Pericardium fibroblast (primary cell): ENCODE measurements at places on chromosomes 11 and 22. TPM values are rescaled to one million over a fixed set of nuclear protein-coding genes. Genes with fewer than 3 reads are reported as not detected.

Gene STK33
- total RNA-seq, result 0.43 and 1.4 TPM in 2 replicates

Gene CD3D
- total RNA-seq, result not detected in 2 replicates

Gene OR52N4
- not detected in 2 replicates for total RNA-seq

Gene PGA5
- not detected in 2 replicates for total RNA-seq

Gene SCGB1A1
- total RNA-seq, result not detected in 2 replicates

Gene TPBGL
- under 0.01 and 0.51 TPM in 2 replicates for total RNA-seq

Gene PDHX
- 10.2 and 18.6 TPM in 2 replicates for total RNA-seq

Gene CCDC87
- total RNA-seq, result 0.26 and 0.58 TPM in 2 replicates

Gene HTR3A
- not detected in 2 replicates for total RNA-seq

Gene CSNK2A3
- 0.58 and 0.85 TPM in 2 replicates for total RNA-seq

Gene PATE2
- not detected in 2 replicates for total RNA-seq

Gene LMO2
- 0.51 and 2.6 TPM in 2 replicates for total RNA-seq

Gene OR2AT4
- total RNA-seq, result not detected in 2 replicates

Gene F2
- not detected in 2 replicates for total RNA-seq

Gene GRIK4
- not detected in 2 replicates for total RNA-seq

Gene CHRM1
- not detected in 2 replicates for total RNA-seq

Gene UBTFL1
- not detected in 2 replicates for total RNA-seq

Gene C11orf52
- total RNA-seq, result 2.0 TPM in 1 of 2 replicates, not detected in the other

Gene CRYAB
- 44.4 and 88.3 TPM in 2 replicates for total RNA-seq

Gene FAM168A
- 23.1 and 28.0 TPM in 2 replicates for total RNA-seq

Gene C22orf31
- not detected in 2 replicates for total RNA-seq

Gene TSPAN18
- total RNA-seq, result 0.58 and 1.9 TPM in 2 replicates

Gene CD82
- total RNA-seq, result 16.5 and 17.7 TPM in 2 replicates

Gene KDELR3
- 76.3 and 118 TPM in 2 replicates for total RNA-seq

Gene CCDC88B
- 0.34 and 2.7 TPM in 2 replicates for total RNA-seq

Gene OR8G5
- not detected in 2 replicates for total RNA-seq

Gene GLB1L2
- 0.51 and 0.70 TPM in 2 replicates for total RNA-seq

Gene TMPRSS4
- total RNA-seq, result not detected in 2 replicates

Gene NLRP14
- total RNA-seq, result not detected in 2 replicates

Gene MCAT
- total RNA-seq, result 15.4 and 19.2 TPM in 2 replicates

Gene NXPE2
- total RNA-seq, result 0.26 TPM in 1 of 2 replicates, not detected in the other

Gene FREY1
- 0.23 TPM in 1 of 2 replicates, not detected in the other for total RNA-seq

Gene PPFIA1
- total RNA-seq, result 26.0 and 34.0 TPM in 2 replicates

Gene CARD10
- total RNA-seq, result 5.6 and 9.1 TPM in 2 replicates

Gene B3GAT1
- not detected in 2 replicates for total RNA-seq

Gene KRTAP5-1
- total RNA-seq, result not detected in 2 replicates

Gene ANO1
- total RNA-seq, result 0.35 and 0.43 TPM in 2 replicates

Gene CYB5R2
- total RNA-seq, result 11.3 and 14.0 TPM in 2 replicates

Gene GPHA2
- 0.35 TPM in 1 of 2 replicates, not detected in the other for total RNA-seq

Gene FAM227A
- total RNA-seq, result 0.09 and 1.8 TPM in 2 replicates

Gene CD248
- total RNA-seq, result 500 and 529 TPM in 2 replicates

Gene PHF21B
- not detected in 2 replicates for total RNA-seq

Gene UCP3
- under 0.01 and 0.47 TPM in 2 replicates for total RNA-seq

Gene SGSM1
- under 0.01 TPM in 1 of 2 replicates, not detected in the other for total RNA-seq

Gene SCGB1D2
- total RNA-seq, result not detected in 2 replicates

Gene TMEM132A
- 19.8 and 22.2 TPM in 2 replicates for total RNA-seq

Gene LMF2
- 64.2 and 77.0 TPM in 2 replicates for total RNA-seq

Gene YPEL4
- total RNA-seq, result 1.0 and 1.1 TPM in 2 replicates

Gene OR51L1
- not detected in 2 replicates for total RNA-seq

Gene NPTXR
- 5.4 and 8.5 TPM in 2 replicates for total RNA-seq

Gene PES1
- total RNA-seq, result 54.1 and 63.2 TPM in 2 replicates
